ENCODE measurements at places on chromosomes 13 and 19. TPM values are rescaled to one million over a fixed set of nuclear protein-coding genes. Genes with fewer than 3 reads are reported as not detected.

- DNase-seq = no peak
These were observed 4.2 kb downstream of the TSPAN16 start for GRCh38 chr19:11299946-11300810.

- DNase-seq = no peak
These were observed 172.2 kb upstream of the SLC10A2 start for GRCh38 chr13:103238441-103238840.

DNA sequence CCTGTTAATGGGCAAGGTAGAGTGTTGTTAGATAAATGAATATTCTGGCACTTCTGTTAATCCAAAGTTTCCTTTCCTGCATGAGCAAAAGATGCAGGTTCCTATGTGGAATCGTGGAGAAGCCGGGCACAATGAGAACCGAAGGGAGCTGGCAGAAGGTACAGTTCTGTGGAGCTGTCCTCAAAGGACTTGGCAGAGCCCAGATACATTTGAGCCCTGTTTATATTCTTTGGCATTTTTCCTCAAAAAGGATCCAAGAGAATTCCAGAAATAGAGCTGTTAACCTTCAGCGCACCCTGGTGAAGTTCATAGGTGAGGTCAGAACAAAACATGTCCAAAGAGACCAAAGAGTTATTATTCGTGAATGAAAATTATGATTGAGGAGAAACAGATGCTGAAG is 4.0 kb upstream of the DLEU7 start:
- DNase-seq = no peak

PGLYRP2 gene
- total RNA-seq = not detected

GRCh38 chr19:51090471-51090870 is 7.8 kb upstream of the KLK14 start:
- peak; percentile 20 for DNase-seq

- no peak for DNase-seq
These were observed 348.2 kb downstream of the KCTD12 start for GRCh38 chr13:76538004-76538403.

- DNase-seq = no peak
These were observed 372.6 kb downstream of the OXGR1 start for GRCh38 chr13:96621634-96622183.

DNA sequence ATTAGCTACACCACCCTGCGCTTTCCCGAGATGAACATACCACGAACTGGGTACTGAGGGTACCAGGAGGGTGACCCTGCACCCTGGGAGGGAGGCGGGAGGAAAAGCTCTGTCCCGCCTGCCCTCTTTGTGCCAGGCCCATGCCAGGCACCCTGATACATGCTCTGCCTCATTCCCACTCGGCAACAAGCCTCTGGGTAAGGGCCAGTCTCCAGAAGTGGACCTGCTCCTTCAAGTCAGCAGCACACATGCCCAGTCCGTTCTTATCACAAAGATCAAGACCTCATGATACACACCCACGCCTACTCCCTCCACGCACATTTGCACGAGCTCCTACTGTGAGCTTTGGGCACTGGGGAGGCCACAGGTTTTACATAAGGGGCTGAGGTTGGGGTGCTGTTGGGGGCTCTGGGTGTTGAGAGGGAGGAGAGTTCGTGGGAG is 2.0 kb upstream of the FFAR1 start:
- no peak for DNase-seq

- DNase-seq = no peak
These were observed 1.7 kb downstream of the YJEFN3 start for GRCh38 chr19:19530423-19530804.

DNA sequence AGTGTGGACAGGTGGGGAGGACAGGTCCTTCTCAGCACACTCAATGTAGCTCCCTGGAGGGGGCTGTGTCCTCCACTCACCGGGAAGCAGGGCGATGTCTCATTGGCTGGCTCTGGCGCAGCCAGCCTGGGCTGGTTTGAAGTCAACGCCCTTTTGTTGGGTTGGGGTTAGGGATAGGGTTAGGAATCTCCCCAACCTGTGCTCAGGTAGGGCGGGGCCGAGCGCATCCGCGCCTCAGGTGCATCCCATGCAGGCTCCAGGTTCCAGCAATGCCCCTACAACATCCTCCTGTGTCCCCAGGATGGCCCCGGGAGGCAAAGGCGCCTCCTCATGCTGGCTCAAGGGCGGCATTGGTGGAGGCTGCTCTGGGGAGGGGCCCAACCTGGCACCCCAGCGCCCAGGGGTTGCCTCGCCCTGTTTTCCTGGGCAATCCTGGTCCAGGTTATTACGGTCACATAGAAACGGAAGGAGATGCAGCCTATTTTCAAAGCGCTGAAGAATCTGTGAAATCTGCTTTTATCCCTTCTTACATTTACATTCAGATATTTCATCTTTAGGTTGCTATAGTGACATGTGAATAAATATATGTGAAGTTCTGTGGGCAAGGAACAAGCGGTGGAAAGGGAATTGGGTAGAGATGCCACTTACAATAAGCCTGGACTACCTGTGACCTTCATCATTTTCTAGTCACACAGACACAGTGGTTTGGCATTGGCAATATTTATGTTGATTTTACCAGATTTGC is 74.3 kb downstream of the TM9SF2 start:
- DNase-seq = no peak

- no peak for DNase-seq
These were observed 10.2 kb upstream of the SUPT20H start for GRCh38 chr13:37069597-37070103.

LATS2 gene
- total RNA-seq = 11.7 TPM

- no peak for DNase-seq
These were observed 56.2 kb upstream of the UBE2L5 start for GRCh38 chr13:30366088-30366487.

GPR12 gene
- total RNA-seq = not detected

- peak; percentile 38 for DNase-seq
These were observed 104.7 kb upstream of the FREM2 start for GRCh38 chr13:38582133-38582532.

ZFR2 gene
- total RNA-seq = not detected

GRCh38 chr13:78409172-78409571 is 194.2 kb downstream of the POU4F1 start:
- DNase-seq = no peak

DNA sequence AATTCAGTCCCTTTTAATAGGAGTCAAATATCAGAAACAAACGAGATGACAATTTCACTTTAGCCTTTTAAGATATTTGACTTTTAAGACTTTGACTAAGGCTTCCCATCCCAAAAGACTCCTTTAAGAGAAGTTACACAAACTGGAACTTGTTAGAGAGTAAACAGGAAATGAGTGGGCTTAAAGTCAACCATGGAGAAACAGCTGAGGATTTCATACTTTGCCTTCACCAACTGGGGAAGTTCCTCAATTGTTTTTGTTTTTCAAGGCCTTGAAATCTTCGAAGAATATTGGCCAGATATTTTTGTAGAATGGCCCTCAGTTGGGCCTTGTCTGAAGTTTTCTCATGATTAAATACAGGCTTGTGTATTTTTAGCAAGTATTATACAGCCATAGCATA is 227.3 kb downstream of the POU4F1 start:
- DNase-seq = no peak

GRCh38 chr13:26051657-26052311 is at the start of gene SHISA2:
Gene SHISA2, minus strand, starts transcription at chr13:26052016. Its CDS starts 1,041 bp downstream, at chr13:26050975.
- peak; percentile 12 for DNase-seq

DNA sequence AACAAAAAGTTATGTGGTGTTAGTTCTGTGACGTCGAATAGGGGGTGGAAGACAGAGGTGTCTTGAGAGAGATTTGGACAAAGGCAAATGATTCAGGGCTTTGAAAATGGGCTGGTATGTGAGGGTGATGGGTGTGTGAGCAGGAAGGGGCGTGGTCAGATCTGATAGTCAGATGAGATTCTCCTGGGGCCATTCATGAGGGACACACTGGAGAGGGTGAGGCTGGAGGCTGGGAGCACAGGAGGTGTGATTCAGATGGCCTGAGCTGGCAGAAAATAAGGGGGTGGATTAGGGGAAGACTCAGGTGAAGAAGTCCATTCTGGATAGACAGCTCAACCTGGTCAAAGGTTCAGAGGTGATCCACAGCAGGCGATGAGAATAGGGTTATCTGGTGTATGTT is 28.0 kb downstream of the CYP4F22 start:
- no peak for DNase-seq

GRCh38 chr19:6971366-6971765 is 49.9 kb downstream of the MBD3L2B start:
- DNase-seq = peak; percentile 5

Data from HT1080 (cell line).